ENCODE measurements at places on chromosomes 12 and 14.

DNA sequence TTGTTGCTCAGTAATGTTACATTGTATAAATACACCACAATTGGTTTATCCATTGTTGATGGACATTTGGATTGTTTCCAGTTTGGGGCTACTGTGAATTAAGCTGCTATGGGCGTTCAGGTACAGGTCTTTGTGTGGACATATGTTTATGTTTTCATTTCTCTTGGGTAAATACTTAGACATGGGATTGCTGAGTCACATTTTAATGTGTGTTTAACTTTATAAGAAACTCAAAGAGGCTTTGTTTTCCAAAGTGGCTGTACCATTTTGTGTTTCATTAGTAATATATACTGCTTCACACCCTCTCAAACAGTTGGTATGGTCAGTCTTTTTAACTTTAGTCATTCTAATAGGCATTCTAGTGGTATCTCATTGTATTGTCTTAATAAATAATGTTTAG, 225.0 kb downstream of the SPTSSA start:
- no peak for DNase-seq

- no peak for DNase-seq
Observed at GRCh38 chr14:93103392-93104080, 12.2 kb downstream of the ITPK1 start.

DNA sequence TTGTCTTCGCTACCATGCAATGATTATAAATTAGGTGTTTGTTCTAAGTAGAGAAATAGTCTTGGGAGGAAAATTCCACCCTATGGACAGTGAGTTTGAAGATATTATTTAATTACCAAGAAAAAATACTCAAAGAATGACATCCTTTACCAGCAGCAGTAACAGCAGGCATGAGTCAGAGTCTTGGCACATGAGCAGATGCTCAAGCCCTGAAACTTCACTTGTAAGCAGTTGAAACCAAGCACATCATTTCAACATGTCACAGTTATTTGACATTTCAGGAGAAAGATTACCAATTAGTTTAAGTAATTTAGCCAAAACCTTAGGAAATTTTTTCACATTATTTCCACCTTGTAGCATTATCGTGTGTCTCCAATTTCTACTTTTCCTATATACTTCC, 99.2 kb downstream of the C12orf50 start:
- peak; percentile 63 for DNase-seq

DNA sequence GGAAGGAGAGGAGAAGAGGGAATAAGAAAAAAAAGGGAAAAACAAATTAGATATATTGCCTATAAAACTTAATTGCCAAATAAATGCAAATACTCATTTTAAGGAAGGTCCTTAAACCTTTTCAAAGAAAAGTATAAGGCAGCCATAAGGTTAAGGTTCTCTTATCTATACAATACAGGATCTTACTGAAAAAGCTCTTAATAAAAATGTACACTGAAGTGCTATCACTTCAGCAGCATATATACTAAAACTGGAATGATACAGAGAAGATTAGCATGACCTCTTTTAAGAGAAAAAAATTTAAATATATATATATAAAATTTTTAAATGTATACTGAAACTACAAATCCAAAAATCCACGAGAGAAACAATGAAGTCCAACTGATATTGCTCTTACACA, 65.6 kb downstream of the PPP2R5E start:
- no peak for DNase-seq

DNA sequence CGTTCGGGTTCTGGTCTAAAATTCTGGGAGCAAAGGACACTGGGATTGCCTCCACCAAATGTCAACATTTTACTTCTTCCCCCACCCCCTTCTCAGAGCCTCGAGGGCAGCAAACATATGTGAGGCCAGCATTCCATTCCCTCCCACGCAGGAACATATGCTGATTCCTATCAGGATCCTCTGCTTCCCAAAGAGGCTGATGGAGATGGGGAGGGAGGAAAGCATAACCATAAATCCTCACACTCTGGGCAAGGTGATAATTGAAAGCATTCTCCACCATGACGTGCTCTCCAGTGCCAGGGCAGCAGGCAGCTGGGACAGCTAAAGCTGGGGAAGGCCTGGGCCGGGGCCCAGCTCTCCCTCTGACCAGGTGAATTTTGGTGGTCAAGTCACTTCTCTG, 395.0 kb downstream of the ZFP36L1 start:
- peak; percentile 83 for DNase-seq

- DNase-seq: peak; percentile 60
Observed at GRCh38 chr14:61638595-61639387, 56.5 kb upstream of the HIF1A start.

- DNase-seq: no peak
Observed at GRCh38 chr12:1845886-1846285, 25.5 kb downstream of the LRTM2 start.

GRCh38 chr12:50004696-50005095, 20.6 kb downstream of the RACGAP1 start:
- DNase-seq: no peak

GRCh38 chr14:23306412-23307145, at the start of gene BCL2L2:
TSS of gene BCL2L2 (plus strand) at chr14:23306833. CDS start at chr14:23307768, 935 bp downstream.
- DNase-seq: peak; percentile 83

- no peak for DNase-seq
Observed at GRCh38 chr12:106941481-106942156, 14.1 kb upstream of the TMEM263 start.

DNA sequence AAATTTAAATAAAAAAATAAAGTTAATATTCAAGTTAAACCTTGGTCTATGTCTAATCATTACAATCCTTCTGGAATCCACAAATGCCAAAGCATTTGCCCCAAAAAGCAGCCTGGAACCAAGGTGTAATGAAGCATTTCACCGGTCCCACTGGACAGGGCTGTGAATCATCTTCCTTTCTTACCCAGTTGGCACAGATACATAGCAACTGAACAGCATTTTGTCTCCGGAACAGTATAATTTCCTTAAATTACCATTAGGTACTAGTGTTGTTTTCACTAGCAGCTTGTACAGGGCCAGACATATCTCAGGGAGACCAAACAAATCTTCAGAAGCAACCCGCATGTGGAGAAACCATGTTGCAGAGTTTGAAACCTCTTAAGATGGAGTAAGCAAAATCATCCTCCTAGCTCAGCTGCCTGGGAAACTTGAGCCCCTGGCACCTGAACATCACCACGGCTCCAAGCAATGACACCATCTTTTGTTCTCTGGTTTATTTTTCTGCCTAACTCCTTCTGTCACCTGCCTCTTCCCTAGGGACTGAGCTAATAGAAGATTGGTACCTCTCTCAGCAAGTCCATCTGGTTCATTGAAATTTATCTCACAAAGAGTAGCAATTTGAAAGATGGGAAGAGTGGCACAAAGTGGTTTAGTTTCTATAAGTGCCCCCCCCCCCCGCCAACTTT, 17.9 kb upstream of the MDM1 start:
- no peak for DNase-seq

GRCh38 chr12:97567619-97568110, 105.1 kb downstream of the RMST start:
- no peak for DNase-seq

GRCh38 chr14:58177125-58177524, 22.8 kb upstream of the ACTR10 start:
- no peak for DNase-seq

DNA sequence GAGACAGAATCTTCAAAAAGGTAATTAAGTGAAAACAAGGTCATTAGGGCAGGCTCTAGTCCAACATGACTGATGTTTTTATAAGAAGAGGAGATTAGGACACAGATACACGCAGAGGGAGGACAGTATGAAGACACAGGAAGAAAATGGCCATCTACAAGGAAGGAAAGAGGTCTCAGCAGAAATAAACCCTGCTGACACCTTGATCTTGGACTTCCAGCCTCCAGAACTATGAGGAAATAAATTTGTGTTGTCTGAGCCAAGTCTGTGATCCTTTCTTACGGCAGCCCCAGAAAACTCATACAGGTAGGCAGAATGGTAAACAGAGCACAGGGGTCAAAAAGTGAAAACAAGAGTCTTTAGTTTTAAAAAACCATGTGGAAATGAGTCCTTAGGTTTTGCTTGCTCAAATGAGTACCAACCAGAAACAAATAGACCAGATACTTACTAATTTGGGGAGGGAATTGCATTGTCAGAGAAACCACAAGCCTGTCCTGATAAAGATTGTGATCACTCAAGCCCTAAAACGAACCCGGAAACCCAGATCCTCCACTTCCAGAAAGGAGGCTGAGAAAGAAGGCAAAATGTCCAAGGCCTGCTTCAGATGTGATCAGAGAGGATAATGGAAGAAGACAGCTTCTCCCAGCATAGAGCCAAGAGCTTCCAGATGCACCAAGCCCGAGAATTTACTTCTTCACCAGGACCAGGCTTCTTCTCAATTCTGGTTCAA, 93.9 kb downstream of the DUSP6 start:
- no peak for DNase-seq

- DNase-seq: no peak
Observed at GRCh38 chr12:131620520-131620919, 90.4 kb upstream of the SFSWAP start.

- DNase-seq: no peak
Observed at GRCh38 chr14:60220917-60221316, 28.1 kb upstream of the PPM1A start.

- DNase-seq: peak; percentile 8
Observed at GRCh38 chr14:65833267-65833880, 420.8 kb downstream of the FUT8 start.

DNA sequence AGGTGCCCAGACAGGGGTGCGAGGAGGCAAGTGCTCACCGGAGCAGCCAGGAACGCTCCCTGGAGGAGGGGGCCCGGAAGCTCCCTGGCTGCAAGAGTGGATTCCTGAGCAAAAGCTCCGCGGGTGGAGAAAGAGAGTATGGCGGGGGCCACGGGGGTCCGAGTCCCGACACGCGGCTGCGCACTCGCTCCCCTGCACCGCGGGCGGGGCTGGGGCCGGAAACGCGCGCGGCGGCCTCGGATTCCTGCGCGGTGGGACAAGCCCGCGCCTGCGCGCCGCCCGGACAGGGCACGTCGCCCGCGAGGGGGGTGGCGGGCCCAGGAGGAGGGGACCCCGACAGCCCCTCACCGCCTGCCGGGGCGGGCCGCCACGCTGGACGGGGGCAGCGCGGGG, 27.8 kb upstream of the GPR132 start:
- no peak for DNase-seq

GRCh38 chr12:45883187-45883586, 107.2 kb downstream of the SCAF11 start:
- no peak for DNase-seq

GRCh38 chr14:79420725-79421124, 790.6 kb downstream of the DIO2 start:
- no peak for DNase-seq

DNA sequence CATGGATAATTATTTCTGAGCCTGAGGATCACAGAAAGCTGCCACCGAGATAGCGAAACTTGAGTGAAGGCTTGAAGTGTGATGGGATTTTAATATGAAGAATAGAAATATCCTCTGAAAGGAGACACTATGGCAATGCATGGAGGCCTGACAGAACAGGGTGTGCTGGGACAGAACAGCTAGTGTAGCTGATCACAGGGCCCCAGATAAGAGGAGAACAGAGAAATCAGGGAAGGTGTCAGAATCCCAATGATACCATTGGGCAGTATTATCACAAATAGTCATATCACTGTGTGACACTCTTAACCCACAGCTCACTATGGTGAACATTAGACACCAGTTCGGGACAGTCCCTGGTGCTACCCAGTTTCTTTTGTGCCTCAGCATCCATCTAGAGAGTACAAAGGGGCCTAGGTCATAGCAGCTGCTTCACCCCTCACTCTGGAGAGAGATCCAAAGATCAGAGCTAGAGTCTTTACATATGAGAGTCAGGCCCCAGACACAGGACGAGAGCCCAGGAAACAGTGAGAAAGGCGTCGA, 506 bp upstream of the OR10P1 start:
- no peak for DNase-seq

- DNase-seq: no peak
Observed at GRCh38 chr14:38442208-38442607, 186.3 kb upstream of the CLEC14A start.

Data from fibroblast of mammary gland (primary cell).